ELF-1 (cell line): ENCODE measurements at places on chromosomes 16 and 17.

DNA sequence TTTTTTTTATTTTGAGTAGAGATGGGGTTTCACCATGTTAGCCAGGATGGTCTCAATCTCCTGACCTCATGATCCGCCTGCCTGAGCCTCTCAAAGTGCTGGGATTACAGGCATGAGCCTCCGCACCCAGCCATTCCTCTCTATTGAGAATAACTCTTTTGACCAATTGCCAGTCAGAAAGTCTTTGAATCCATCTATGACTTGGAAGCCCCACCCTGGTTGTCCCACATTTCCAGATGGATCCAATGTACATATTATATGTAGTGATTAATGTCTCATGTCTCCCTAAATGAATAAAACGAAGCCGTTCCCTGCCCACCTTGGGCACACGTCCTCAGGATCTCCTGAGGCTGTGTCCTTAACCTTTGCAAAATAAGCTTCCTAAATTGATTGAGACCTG, 228.3 kb upstream of the NLRP1 start:
- no peak for DNase-seq

GRCh38 chr16:76882105-76882504, 308.9 kb upstream of the MON1B start:
- no peak for DNase-seq

DNA sequence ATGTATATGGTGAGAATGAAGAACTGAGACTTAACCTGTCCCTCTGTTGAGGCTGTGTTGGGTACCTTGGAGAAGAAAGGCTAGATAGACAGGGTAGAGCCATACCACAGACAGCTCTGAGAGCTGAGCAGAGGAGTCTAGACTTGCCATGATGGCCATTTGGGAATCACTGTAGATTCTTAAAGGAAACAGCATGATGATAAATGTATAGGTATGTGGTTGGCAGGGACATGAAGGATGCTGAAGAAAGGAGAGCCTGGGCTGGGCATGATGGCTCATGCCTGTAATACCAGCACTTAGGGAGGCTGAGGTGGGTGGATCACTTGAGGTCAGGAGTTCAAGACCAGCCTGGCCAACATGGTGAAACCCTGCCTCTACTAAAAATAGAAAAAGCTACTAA, 114.4 kb upstream of the HAS3 start:
- DNase-seq, result no peak

DNA sequence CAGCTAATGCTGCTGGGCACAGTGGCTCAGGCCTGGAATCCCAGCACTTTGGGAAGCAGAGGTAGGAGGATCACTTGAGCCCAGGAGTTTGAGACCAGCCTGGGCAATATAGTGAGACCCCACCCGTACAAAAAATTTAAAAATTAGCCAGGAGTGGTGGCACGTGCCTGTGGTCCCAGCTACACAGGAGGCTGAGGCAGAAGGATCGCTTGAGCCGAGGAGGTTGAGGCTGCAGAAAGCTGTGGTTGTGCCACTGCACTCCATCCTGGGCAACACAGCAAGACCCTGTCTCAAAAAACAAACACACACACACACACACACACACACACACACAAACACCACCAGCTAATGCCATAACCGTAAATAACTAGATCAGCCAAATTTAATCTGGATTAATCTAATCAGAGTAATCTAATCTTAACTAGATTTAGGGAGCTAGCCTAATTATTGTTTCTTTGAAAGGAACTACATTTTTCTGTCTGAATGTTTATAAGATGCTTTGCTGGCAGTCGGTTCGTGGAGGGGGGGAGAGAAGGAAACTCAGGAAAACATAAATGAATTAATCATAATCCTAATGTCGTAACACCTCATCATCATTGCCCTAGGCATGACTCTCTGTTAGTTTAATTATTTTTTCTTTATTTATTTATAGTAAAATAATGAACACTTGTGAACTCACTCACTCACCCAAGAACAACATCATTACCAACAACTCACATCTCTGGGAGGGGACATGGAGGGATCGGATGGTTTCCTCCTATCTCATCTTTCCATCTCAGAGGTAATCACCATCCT, 12.5 kb upstream of the RBBP6 start:
- DNase-seq, result no peak

- DNase-seq, result peak; percentile 64
Measured at GRCh38 chr17:16873174-16874035, 98.5 kb downstream of the TNFRSF13B start.

- no peak for DNase-seq
Measured at GRCh38 chr16:430904-431303, 5.5 kb downstream of the RAB11FIP3 start.

- DNase-seq, result no peak
Measured at GRCh38 chr16:1350691-1351090, 987 bp downstream of the TSR3 start.

DNA sequence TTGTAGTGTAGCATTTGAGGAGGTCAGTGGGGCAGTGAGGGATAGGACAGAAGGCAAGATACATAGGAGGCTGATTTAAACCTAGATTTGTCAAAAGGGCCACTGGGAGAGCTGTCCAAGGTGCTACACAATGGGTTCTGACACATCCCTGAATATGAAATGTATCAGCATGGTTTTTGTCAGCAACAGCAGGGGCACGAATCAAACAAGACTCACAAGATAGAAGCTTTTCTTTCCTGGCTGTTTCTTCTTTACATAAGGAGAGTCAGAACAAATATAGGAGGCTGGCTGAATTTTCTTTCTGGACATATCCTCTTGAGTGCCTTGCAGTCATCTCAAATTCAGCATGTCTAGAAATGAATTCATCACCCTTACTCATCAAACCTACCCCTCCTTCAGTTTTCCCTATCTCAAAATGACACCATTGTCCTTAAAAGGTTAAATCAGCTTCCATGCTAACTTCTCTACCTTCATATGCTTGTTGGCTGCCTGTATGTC, 130.5 kb downstream of the NPIPB5 start:
- peak; percentile 52 for DNase-seq

DNA sequence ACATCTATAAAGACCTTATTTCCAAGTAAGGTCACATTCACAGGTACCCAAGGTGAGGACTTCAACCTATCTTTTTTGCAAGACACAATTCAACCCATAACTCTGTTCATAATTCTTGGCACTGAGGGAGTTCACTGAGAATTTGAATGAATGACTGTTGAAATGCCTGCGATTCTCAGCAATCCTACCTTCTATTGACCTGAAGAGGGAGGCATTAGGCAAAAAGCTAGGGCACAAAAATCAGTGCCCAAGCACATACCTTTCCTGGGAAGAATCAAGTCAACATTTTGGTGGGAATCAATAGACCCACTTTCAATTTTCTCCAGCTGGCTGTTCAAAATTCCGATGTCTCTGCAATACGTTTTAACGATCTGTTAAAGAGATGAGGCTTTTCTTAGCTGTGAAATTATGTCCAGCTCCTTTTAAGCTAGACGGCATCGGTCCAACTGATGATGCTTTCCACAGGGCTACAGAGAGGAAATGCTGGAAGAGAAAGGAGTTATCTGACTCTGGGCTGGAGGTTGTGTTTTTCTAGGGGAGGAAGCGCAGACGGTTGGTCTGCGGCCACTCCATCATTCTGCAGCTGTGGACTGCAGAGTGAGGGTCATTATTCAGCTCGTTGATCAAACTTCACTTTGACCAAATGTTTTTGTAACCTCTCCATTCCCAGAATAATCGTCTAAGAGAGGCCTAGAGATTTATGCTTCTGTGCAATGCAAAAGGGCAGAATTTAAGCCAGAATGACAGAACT, 25.2 kb downstream of the BCO1 start:
- DNase-seq, result no peak

DNA sequence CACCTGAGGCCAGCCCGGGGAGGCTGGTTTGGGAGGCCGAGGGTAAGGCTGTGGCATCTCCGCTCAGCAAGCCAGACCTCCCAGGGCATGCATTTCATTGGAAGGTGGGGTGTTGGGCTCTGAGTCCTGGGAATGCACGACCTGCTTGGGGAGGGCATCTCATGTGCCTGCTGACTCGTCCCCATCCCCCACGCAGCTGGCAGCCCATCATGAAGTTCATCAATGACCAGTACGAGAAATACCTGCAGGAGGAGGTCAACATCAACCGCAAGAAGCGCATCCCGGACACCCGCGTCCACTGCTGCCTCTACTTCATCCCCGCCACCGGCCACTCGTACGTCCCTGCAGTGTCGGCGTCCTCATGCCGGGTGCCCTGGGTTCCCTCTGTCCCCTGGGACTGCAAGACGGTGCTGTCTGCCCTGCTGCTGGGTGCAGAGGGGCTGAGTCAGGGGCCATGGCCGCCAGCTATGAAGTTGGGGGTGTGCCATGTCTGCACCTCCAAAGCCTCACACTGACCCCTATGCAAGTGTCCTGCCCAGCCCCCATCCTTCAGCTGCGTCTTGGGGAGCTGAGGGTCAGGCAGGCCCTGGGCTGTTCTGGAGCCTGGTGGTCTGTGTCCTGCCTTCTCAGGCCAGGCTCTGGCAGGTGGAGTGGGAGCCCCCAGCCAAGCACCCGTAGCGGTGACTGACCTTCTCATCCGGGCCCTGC, 347.9 kb downstream of the SEC14L1 start:
- no peak for DNase-seq

- DNase-seq, result no peak
Measured at GRCh38 chr16:79972053-79972704, 371.6 kb upstream of the MAF start.

DNA sequence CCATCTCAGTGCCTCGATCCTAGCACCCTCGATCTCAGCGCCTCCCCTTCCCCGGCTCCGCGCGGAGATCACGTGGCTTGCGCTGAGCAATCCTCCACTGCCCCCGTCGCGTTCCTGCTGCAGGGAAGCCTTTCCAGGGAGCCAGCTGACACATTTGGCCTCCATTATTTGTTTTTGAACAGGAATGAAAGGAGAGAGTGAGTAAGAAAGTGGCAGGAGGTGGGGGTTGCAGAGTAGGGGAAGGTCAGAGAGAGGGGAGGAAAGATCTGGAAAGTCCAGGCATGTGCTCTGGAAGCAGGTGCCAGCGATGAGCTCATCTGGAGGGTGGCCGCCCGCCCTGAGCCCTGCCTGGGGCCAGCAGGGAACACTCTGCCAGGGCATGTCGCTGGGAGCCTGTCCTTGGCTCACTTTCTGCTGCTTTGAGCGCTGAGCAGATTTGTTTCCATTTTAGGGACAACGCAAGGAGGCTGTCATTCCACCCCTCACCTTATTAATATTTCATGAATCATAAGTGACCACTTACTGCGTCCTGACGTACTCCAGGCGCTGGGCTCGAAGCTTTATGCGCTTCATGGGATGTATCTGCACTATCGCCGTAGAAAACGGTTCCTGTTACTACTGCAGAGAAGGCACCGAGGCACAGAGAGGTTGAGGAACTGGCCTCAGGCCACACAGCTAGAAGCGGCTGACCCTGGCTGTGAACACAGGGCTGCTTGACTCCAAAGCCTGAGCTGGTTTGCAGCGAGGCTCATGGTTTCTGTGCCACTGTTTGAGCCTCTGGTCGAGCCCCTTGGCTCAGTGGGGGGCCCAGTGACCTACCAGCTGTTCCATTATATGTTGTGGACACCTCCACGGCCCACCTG, 283.1 kb downstream of the SEC14L1 start:
- DNase-seq, result no peak

GRCh38 chr17:47624727-47625068, 25.0 kb upstream of the KPNB1 start:
- DNase-seq, result no peak

GRCh38 chr17:61380836-61381525, 18.7 kb upstream of the TBX2 start:
- DNase-seq, result no peak

- DNase-seq, result no peak
Measured at GRCh38 chr17:43402078-43402477, 3.3 kb downstream of the ARL4D start.

DNA sequence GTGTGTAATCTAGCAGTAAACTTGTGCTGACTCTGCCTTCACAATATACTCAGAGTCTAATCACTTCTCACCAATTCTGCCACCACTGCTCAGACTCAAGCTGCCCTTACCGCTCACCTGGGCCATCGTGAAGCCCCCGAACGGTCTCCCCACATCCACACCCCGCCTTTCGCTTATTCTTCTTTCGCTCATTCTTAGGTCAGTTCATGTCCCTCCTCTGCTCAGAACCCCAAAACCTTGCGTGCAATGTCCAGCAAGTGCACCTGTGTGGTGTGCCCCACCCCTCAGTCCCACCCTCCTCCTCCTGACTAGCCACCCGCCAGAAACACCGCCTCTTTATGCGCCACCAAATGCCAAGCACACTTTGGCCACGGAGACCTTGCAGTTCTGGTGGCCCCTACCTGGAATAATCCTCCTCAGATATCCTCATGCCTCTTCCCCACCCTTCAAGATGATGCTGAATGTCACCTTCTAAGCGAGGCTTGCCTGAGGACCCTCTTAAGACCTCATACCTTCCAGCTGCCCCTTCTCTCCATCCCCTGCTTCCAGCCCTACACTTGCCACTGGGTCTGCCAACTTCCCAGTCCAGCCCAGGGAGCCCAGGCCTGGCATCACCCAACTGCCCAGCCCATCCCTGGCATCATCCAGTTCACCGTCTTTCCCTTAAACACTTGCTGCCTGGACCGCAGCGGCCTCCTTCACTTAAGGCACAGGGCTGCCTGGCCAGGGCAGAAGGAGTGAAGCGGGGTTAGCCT, 34.3 kb upstream of the RBFOX3 start:
- no peak for DNase-seq

- DNase-seq, result no peak
Measured at GRCh38 chr16:23081675-23082119, 67.6 kb downstream of the USP31 start.
